ENCODE measurements at places on chromosomes 5 and 9. TPM values are rescaled to one million over a fixed set of nuclear protein-coding genes. Genes with fewer than 3 reads are reported as not detected.
A peak's percentile ranks its signal among the peaks of the same experiment; 100 is the strongest.

The PCDHGC4 gene
- 3.8 TPM for total RNA-seq

The ARHGEF37 gene
- 0.72 TPM for total RNA-seq

The GOLM1 gene
- 85.0 TPM for total RNA-seq

The CACFD1 gene
- total RNA-seq = 8.0 TPM

The PCSK1 gene
- total RNA-seq = 0.88 TPM

GRCh38 chr5:159059722-159060121 lies 40.0 kb downstream of the EBF1 start:
- H3K27ac ChIP-seq = peak overlapping the region; percentile 95
- no peaks in the 10 kb centered on the region for H3K27me3 ChIP-seq
- H3K4me3 ChIP-seq = no peak overlapping the region
- H3K36me3 ChIP-seq = peaks cover 6% of the 10 kb centered on the region
- H3K4me1 ChIP-seq = peaks cover 68% of the 10 kb centered on the region

- no peak overlapping the region for H3K27ac ChIP-seq
- no peak for DNase-seq
- no peaks in the 10 kb centered on the region for H3K36me3 ChIP-seq
- no peaks in the 10 kb centered on the region for H3K4me1 ChIP-seq
- no peak overlapping the region for H3K4me3 ChIP-seq
Observed at GRCh38 chr5:93777620-93778019, 36.2 kb upstream of the POU5F2 start.

DNA sequence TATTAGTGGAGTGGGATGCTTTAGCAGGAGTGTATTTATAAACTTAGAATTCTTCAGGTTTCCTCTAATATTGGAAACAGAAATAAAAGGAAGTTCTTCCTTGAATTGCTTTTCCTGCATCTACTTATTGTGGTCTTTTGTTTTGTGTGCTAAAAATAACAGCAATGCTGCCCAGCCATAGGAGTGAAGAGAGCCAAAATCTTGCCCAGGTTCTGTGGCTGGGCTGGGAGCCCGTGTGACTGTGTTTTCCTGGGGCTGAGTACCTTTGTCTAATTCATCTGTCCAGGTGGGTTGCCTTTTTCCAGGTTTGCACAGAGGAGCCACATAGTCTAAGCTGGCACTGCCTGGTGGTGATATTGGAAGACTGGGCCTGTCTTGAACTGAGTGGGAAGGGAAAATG lies 179.7 kb upstream of the ADAMTSL1 start:
- no peak for DNase-seq
- no peak overlapping the region for H3K4me3 ChIP-seq
- no peaks in the 10 kb centered on the region for H3K36me3 ChIP-seq
- H3K27ac ChIP-seq = no peak overlapping the region
- no peaks in the 10 kb centered on the region for H3K27me3 ChIP-seq

- H3K4me1 ChIP-seq = no peaks in the 10 kb centered on the region
- DNase-seq = no peak
- no peaks in the 10 kb centered on the region for H3K36me3 ChIP-seq
- no peaks in the 10 kb centered on the region for H3K27me3 ChIP-seq
- no peak overlapping the region for H3K4me3 ChIP-seq
Observed at GRCh38 chr5:93422652-93423280, 158.3 kb downstream of the NR2F1-AS1 start.

DNA sequence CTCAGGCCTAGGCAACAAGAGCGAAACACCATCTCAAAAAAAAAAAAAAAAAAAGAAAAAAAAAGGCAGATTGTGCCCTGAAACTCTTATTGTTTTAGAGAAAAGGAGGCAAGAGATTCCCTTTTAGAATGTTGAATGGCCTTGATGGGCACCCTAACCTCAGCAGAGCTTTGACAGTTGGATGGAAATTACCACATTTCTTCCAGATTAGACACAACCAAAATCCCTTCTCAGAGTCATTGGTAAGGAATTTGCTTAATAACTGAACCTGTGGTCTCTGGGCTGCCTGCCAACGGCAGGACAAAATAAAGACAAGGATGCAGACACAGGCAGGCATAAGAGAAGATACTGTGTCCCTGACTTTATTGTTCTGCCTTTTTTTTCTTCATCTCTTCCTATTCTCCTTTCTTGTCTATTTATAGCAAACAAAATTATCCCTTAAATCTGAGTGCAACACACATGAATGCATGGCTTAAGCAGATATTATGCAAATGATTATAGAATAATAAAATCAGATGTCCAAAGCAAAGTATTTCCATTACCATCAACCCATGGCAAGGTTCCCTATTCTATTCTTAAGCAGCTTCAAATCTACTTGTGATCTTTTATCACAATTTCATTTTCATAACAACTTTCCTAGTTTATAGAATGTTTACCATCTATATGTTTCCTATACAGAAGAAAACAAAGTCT lies 37.3 kb upstream of the TRIO start:
- peaks cover 50% of the 10 kb centered on the region for H3K4me1 ChIP-seq
- peak; percentile 73 for DNase-seq
- no peaks in the 10 kb centered on the region for H3K27me3 ChIP-seq
- H3K27ac ChIP-seq = peak overlapping the region; percentile 35
- no peak overlapping the region for H3K4me3 ChIP-seq
- no peaks in the 10 kb centered on the region for H3K36me3 ChIP-seq

GRCh38 chr9:74120470-74120869 lies 376.7 kb upstream of the RORB start:
- H3K4me3 ChIP-seq = no peak overlapping the region
- H3K27ac ChIP-seq = no peak overlapping the region
- no peaks in the 10 kb centered on the region for H3K27me3 ChIP-seq
- no peaks in the 10 kb centered on the region for H3K4me1 ChIP-seq
- DNase-seq = no peak

- H3K4me1 ChIP-seq = peaks cover 27% of the 10 kb centered on the region
- H3K4me3 ChIP-seq = peak overlapping the region; percentile 99
- peak overlapping the region; percentile 85 for H3K27ac ChIP-seq
- peaks cover 21% of the 10 kb centered on the region for H3K36me3 ChIP-seq
Observed at GRCh38 chr5:163437011-163437308, 435 bp upstream of the CCNG1 start.

- H3K4me3 ChIP-seq = no peak overlapping the region
- H3K27me3 ChIP-seq = no peaks in the 10 kb centered on the region
- H3K27ac ChIP-seq = no peak overlapping the region
- H3K4me1 ChIP-seq = peaks cover 8% of the 10 kb centered on the region
- no peak for DNase-seq
Observed at GRCh38 chr9:133057006-133057405, 4.8 kb upstream of the CEL start.

DNA sequence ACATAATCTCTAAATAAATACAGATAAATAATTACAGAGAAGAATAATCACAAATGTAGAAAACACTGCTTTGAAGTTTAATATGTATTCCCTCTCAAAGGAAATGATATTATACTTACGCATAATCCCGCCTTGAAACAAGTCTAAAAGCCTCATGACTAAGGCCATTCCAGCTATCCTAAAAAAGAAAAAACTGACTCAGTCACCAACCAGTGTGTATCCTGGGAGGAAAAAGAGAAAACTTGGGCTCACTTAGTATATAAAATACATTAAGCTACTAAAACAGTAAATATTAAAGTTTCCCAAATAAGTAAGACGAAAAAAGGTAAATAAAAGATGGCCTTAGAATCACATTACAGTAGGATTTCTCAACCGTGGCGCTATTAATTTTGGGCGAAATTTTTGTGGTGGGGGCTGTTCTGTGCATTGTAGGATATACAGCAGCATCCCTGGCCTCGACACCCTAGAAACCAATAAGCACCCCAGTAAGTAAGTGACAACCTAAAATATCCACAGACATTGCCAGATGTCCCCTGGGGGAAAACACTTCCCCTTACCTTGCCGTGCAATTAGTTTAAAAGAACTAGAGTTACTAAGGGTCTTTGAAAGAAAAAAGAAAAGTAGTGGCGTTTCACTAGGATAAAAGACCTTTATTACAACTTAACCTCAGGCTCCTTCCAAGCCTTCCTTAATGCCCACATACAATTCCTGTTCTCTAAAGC lies 1.1 kb downstream of the HSPA9 start:
- H3K4me1 ChIP-seq = peaks cover 19% of the 10 kb centered on the region
- H3K27me3 ChIP-seq = no peaks in the 10 kb centered on the region
- H3K4me3 ChIP-seq = peak overlapping the region; percentile 99
- peak; percentile 84 for DNase-seq
- peaks cover 48% of the 10 kb centered on the region for H3K36me3 ChIP-seq

DNA sequence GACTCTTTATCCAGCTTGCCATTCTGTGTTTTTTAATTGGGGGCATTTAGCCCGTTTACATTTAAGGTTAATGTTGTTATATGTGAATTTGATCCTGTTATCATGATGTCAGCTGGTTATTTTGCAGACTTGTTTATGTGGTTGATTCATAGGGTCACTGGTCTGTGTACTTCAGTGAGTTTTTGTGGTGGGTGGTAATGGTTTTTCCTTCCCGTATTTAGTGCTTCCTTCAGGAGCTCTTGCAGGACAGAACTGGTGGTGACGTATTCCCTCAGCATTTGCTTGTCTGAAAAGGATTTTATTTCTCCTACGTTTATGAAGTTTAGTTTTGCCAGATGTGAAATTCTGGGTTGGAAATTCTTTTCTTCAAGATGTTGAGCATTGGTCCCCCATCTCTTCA lies 381.1 kb downstream of the MAN2A1 start:
- no peak overlapping the region for H3K4me3 ChIP-seq
- H3K27ac ChIP-seq = no peak overlapping the region
- H3K4me1 ChIP-seq = no peaks in the 10 kb centered on the region
- H3K36me3 ChIP-seq = no peaks in the 10 kb centered on the region
- no peak for DNase-seq
- no peaks in the 10 kb centered on the region for H3K27me3 ChIP-seq

GRCh38 chr9:34493972-34494535 lies 28.7 kb downstream of the ENHO start:
- H3K4me1 ChIP-seq = no peaks in the 10 kb centered on the region
- H3K27me3 ChIP-seq = peaks cover 16% of the 10 kb centered on the region
- peak; percentile 82 for DNase-seq
- no peak overlapping the region for H3K4me3 ChIP-seq

DNA sequence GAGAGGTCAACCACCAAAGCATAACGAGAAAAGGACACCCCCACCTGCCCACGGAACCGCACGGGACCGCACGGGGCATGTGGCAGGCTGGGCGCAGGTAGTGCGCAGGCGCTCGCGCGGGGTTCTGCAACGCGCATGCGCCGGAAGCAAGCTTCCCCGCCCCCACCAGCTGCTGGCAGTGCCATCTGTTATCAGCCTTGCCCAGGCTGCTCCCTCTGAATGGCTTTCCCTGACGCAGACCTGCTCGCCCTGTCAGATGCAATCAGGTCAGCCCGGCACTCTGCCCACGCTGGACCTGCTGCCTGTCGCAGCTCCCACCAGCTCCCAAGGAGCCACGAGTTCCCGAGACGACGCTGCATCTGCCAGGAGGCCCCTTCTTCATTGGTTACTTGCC lies 22.8 kb downstream of the PTCH1 start:
- no peak overlapping the region for H3K4me3 ChIP-seq
- no peaks in the 10 kb centered on the region for H3K36me3 ChIP-seq
- peaks cover 19% of the 10 kb centered on the region for H3K4me1 ChIP-seq
- H3K27me3 ChIP-seq = no peaks in the 10 kb centered on the region
- DNase-seq = no peak
- no peak overlapping the region for H3K27ac ChIP-seq

GRCh38 chr9:27589462-27589861 lies 16.2 kb upstream of the C9orf72 start:
- no peaks in the 10 kb centered on the region for H3K27me3 ChIP-seq
- no peaks in the 10 kb centered on the region for H3K36me3 ChIP-seq
- H3K4me3 ChIP-seq = no peak overlapping the region
- no peaks in the 10 kb centered on the region for H3K4me1 ChIP-seq

GRCh38 chr5:146461319-146461718 lies 14.2 kb downstream of the TCERG1 start:
- H3K36me3 ChIP-seq = peaks cover 54% of the 10 kb centered on the region
- peak; percentile 62 for DNase-seq
- no peaks in the 10 kb centered on the region for H3K27me3 ChIP-seq
- no peak overlapping the region for H3K27ac ChIP-seq

- no peak for DNase-seq
- H3K4me1 ChIP-seq = no peaks in the 10 kb centered on the region
- no peak overlapping the region for H3K4me3 ChIP-seq
- H3K27ac ChIP-seq = no peak overlapping the region
- no peaks in the 10 kb centered on the region for H3K27me3 ChIP-seq
- H3K36me3 ChIP-seq = no peaks in the 10 kb centered on the region
Observed at GRCh38 chr9:1676771-1677170, 338.4 kb upstream of the SMARCA2 start.

- H3K4me3 ChIP-seq = peak overlapping the region; percentile 59
- H3K4me1 ChIP-seq = no peaks in the 10 kb centered on the region
- no peak overlapping the region for H3K27ac ChIP-seq
- H3K36me3 ChIP-seq = no peaks in the 10 kb centered on the region
- DNase-seq = no peak
Observed at GRCh38 chr9:133978899-133979272, 13.2 kb downstream of the VAV2 start.

GRCh38 chr5:61447780-61448495 lies 115.9 kb downstream of the ZSWIM6 start:
- no peak overlapping the region for H3K27ac ChIP-seq
- no peaks in the 10 kb centered on the region for H3K27me3 ChIP-seq
- DNase-seq = no peak
- H3K4me3 ChIP-seq = no peak overlapping the region
